ENCODE measurements at places on chromosomes 12 and 14. TPM values are rescaled to one million over a fixed set of nuclear protein-coding genes. Genes with fewer than 3 reads are reported as not detected.

RASSF9 gene
- 0.87 TPM for total RNA-seq

CCDC88C gene
- 0.15 TPM for total RNA-seq

OR11H6 gene
- not detected for total RNA-seq

MYRFL gene
- total RNA-seq, result not detected

FGD4 gene
- total RNA-seq, result 19.2 TPM

SSPN gene
- 10.9 TPM for total RNA-seq

PLBD1 gene
- total RNA-seq, result 2.3 TPM

LBHD2 gene
- total RNA-seq, result not detected

CISTR gene
- total RNA-seq, result not detected

Measured in smooth muscle cell of trachea (primary cell).